ENCODE measurements at places on chromosomes 1 and 21. TPM values are rescaled to one million over a fixed set of nuclear protein-coding genes. Genes with fewer than 3 reads are reported as not detected.

The DTL gene
- total RNA-seq, result 17.9 TPM

The CLIC6 gene
- total RNA-seq, result 0.05 TPM

The SLAMF9 gene
- 0.25 TPM for total RNA-seq

The OR2L5 gene
- not detected for total RNA-seq
